ENCODE measurements at places on chromosomes 1 and 21.

DNA sequence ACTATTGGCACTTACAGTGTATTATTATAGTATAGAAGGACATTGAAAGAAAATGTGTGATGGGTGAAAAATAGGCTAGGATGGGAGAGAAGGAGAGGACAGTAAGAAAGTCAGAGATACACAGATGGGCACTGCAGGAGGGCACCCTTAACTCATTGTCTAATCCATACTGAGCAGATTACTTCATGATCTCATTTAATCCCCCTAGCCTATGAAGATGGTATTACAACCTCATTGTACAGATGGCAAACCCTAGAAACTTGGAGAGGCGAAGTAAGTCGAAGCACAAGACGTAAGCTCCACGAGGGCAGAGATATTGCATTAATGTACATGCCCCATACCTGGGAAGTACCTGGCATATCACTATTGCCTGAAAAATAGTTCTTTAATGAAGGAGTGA, 346.9 kb upstream of the DAB1 start:
- no peak for DNase-seq

GRCh38 chr1:114648503-114648902, 21.3 kb downstream of the DENND2C start:
- DNase-seq = no peak

DNA sequence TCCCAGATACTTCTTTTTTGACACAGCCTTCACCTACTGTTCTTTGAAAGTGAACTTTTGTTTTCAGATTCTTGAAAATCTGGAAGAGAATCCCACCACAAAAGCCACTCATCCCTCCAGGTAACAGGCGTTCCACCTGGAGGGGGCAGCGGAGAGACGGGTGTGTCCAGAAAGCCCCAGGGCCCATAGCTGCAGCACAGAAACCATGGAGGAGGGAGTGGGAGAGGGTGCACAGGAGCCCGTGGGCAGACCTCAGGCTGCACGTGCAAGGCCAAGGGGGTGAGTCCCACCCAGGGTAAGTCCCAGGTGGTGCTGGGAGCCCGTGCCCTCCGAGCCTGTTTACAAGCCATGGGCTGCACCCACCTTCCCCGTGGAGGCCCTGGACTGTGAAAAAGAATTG, 86.5 kb downstream of the PSMG1 start:
- DNase-seq = no peak

GRCh38 chr1:189374816-189375215, 1102.8 kb downstream of the BRINP3 start:
- DNase-seq = no peak

Data from AG08396 (cell line).